ENCODE measurements at places on chromosomes 5 and 9.
A peak's percentile ranks its signal among the peaks of the same experiment; 100 is the strongest.

GRCh38 chr9:77946969-77947620 is 84.5 kb downstream of the GNAQ start:
- no peak for DNase-seq

DNA sequence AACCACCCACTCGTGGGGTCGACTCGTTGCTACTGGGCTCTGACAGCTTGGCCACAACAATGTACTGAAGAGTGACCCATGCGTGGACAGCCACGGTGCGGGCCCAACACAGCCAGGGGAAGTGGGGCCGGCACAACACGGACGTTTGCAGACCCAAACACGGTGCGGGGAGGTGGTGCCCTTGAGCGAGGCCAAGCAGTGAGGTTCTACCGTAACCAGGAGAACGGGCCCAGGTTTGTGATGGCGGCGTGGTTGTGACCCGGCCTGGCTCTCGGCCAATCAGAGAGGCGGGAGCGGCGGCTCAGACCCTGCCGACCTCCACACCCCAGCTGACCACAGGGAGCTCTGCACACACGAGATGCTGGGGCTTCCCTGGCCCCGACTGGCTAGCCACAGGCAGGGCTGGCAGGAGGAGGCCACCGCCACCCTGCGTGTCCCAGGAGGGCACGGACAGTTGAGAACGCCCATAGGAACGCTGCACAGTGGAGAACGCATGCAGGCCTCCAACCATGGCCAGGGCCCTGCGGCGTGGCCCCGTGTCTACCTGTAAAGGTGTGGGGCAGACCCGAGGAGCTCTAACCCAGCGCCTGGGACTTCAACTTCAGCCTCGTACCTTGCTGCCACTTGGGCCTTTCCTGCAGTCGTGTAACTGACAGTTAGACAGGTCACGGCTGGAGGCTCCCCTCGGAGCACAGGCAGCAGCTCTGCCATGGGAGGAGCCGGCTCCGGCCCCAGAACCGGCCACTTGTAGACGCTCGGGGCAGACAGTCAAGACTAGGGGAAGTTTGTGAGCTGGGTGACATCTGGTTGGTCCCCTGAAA is 13.7 kb downstream of the BRD3 start:
- no peak for DNase-seq

DNA sequence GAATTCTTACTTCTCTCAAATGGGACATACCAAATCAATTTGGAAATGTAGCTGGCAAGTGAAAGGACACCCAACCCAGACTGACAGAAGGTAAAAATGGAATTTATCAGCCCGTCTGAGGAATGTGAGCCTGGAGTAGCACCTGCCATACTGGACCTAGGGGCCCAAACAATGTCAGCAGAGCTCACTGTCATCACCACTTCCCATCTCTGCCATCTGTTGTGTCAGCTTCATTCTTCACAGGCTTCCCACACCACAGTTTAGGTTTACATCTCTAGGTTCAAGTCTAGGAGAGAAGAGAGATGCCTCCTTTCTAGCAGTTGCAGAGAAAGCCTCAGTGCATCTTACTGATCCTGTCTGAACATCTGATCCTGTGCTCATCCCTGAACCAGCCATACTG is 222.4 kb downstream of the DOCK8 start:
- no peak for DNase-seq

- no peak for DNase-seq
These were observed 233.6 kb downstream of the CRB2 start for GRCh38 chr9:123589361-123590239.

DNA sequence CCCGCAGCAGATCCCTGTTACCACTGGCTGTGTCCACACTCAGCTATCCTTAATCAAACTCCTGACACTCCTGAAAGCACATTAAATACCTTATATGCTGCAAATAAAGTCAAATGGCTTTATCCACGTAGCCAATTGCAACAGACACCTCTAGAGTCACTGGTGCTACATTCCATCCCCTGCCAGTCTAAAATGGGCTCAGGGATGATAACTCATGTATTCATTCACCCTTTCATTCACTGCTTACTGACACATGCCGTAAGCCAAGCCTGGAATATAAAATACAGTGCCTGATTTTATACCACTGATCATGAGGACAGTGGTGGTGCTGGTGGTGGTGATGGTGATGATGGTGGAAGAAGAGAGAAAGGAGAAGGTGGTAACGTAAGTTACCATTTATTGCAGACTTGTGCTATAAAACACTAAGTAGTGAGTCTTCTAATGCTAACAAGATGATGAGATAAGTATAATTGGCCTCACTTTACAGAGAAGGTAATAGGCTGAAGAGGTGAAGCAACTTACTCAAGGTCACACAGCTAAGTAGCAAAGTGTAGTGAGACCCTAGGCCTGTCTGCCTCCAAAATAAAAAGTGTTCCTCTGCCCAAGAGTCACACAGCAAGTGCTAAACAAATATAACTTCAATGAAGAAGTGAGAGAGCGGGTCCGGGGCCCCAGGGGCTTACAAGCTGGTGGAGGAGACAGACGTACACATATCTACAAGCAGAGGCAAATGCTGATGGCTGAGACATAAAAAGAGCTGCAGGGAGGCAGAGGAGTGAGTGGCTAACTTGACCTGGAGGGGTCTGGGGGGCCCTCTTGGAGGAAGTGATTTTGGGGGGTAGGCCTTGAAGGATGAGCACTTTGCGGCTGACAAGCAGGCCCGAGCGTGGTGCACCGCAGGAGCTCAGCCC is 1.2 kb downstream of the TTLL11 start:
- DNase-seq = no peak

GRCh38 chr9:87678650-87679355 is 47.1 kb upstream of the CTSL start:
- peak; percentile 44 for DNase-seq
